ENCODE measurements at places on chromosomes 7 and 10. TPM values are rescaled to one million over a fixed set of nuclear protein-coding genes. Genes with fewer than 3 reads are reported as not detected.

Gene FGF8
- total RNA-seq = not detected

Gene OR2A1
- total RNA-seq = not detected

Gene TSPAN12
- 18.0 TPM for total RNA-seq

Gene CCNY
- total RNA-seq = 5.8 TPM

Gene SPAM1
- not detected for total RNA-seq

Gene ARMH3
- total RNA-seq = 3.5 TPM

Gene BICC1
- total RNA-seq = 25.0 TPM

Gene EXOC6
- total RNA-seq = 21.3 TPM

Gene DENND10
- total RNA-seq = 8.9 TPM

Gene FBXO24
- not detected for total RNA-seq

Gene CYP3A7
- not detected for total RNA-seq

Gene NPY
- total RNA-seq = not detected

Gene GNAT3
- not detected for total RNA-seq

Gene GJD4
- total RNA-seq = not detected

Gene TMEM229A
- total RNA-seq = 2.8 TPM

Gene MMRN2
- total RNA-seq = 12.9 TPM

Gene PDE1C
- 7.6 TPM for total RNA-seq

Gene AKR1D1
- not detected for total RNA-seq

Gene CPN1
- not detected for total RNA-seq

Gene OR9A2
- not detected for total RNA-seq

Gene LIPJ
- total RNA-seq = not detected

Gene TMEM184A
- 12.1 TPM for total RNA-seq

Gene MYL7
- not detected for total RNA-seq

Gene SLC25A13
- 4.1 TPM for total RNA-seq

Gene GPRIN2
- 27.1 TPM for total RNA-seq

Gene TRIM50
- 36.5 TPM for total RNA-seq

Gene SPDYE11
- not detected for total RNA-seq

Gene HOGA1
- not detected for total RNA-seq

Gene FZD8
- total RNA-seq = 11.7 TPM

Gene PRF1
- total RNA-seq = 1.5 TPM

Gene FZD1
- total RNA-seq = 10.7 TPM

Gene COG5
- total RNA-seq = 26.3 TPM

Gene TUBAL3
- total RNA-seq = 11.3 TPM

Gene CCDC172
- total RNA-seq = not detected

Gene OGDHL
- total RNA-seq = not detected

Gene HTRA1
- total RNA-seq = 64.8 TPM

Gene TMEM196
- not detected for total RNA-seq

Gene KCP
- 2.3 TPM for total RNA-seq

Gene ADIRF
- 98.2 TPM for total RNA-seq

Gene FRG2B
- not detected for total RNA-seq

Gene ELFN1
- total RNA-seq = not detected

Gene MMP21
- not detected for total RNA-seq

Gene ACTL6B
- total RNA-seq = 0.43 TPM

Gene SLC16A12
- not detected for total RNA-seq

Gene DCLRE1C
- total RNA-seq = 22.6 TPM

Gene HECW1
- total RNA-seq = 0.73 TPM

Gene IFIT3
- 1.3 TPM for total RNA-seq

Gene SRGN
- 82.3 TPM for total RNA-seq

Gene NCF1
- not detected for total RNA-seq

Gene LBX1
- total RNA-seq = not detected

Gene ZNF487
- 11.0 TPM for total RNA-seq

Gene STRA8
- not detected for total RNA-seq

Gene ZNF365
- not detected for total RNA-seq

Gene PKD2L1
- 0.89 TPM for total RNA-seq

Gene STEAP1
- total RNA-seq = 8.8 TPM

Gene CYP3A4
- total RNA-seq = not detected

Gene ZEB1
- 31.0 TPM for total RNA-seq

Gene CALCR
- not detected for total RNA-seq

Measured in stomach (tissue), 19 donors.